Activated CD4-positive, CD25-positive, alpha-beta regulatory T cell treated with anti-CD3 and anti-CD28 coated beads, Interleukin-2, amount 50 U/mL, for 24 hours (primary cell): ENCODE measurements at places on chromosomes 3 and 15.

DNA sequence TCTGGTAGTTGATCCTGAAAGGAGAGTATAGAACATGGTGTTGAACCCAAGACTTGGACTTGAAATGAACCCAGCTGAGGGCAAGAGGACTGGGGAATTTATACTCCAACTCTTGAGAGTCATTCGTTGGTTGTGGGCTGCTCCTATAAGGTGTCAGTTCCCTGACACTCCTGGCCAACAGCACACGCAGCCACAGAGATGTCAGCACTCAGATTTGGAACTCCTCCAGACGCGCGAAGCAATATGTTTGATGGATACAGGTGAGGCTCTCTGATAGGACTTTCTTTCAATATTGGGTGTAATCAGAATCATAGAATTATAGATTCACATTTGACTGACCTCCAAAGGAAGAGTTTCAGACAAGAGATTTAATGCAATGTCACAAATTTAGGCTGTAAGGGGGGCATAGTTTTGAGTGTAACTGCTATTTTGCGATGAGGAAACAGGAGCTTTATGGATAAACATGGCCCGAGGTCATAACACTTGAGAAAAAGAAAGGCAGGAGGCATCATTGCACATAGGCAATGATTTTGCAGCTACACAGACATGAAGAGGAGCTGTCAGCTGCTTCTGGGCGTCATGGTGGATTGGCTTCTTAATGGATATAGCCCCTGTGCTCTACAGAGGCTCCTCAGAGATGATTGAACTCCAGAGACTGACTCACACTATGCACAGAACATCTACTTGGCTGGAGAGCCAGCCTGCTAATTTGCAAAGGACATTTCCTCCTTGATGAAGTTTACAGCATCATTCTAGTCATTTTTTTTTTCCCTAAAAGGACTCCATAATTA lies 569.2 kb upstream of the RGMA start:
- ATAC-seq: no peak

GRCh38 chr3:169505577-169506230 lies 157.8 kb downstream of the MECOM start:
- no peak for ATAC-seq

DNA sequence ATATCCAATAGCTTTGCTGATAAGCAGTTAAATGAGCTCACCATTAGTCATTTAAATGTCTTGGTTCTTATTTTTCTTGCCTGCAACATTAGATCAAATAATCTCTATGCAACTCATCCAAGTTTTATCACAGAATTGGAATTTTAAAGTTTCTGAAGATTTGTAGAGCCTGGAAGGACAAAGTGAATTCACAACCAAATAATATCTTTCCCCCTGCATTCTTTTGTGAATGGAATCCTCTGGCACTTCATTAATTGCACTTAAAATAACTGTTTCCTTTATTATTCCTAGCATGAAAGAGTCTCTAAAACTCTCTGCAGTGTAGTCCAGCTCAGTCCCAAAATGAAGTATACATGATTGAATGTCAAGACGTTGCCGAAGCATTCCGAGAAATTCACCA lies 345.6 kb upstream of the TGFBR2 start:
- ATAC-seq: no peak

DNA sequence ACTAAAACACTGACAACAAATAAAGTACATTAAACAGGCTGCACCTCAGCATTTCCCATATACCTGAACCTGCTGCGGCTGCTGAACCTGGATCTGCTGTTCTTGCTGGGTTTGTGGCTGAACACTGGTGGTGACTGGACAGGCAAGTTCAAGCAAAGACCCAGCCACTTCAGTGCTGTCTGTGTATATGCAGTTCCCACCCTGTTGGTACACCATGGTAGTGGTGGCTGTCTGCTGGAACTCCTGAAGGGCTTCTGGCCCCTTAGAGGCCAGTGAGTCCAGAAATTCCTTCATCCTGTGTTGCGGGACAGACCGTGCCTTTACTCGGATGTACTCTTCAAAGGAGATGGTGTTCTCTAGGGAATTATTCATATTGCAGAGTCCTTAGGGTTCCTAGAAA lies 17.2 kb downstream of the QRICH1 start:
- no peak for ATAC-seq

DNA sequence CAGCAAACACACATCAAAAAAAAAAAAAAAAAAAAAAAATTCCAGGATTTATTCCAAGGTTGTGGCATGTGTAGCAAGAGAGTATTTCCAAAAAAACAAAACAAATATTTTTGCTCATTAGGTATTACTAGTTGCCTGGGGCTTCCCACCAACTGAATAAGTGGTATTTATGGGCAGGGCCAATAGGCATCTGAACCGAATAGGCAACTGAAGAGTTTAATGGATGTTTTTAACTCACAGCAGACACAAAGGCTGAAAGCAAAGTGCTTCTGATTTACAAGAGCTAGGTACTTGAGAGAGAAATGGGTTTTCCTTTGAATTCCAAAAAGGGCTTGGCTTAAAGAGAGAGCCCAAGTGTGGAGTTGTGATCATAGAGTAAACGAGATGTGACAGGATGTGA lies 21.4 kb downstream of the EIF4E3 start:
- no peak for ATAC-seq

- no peak for ATAC-seq
Measured at GRCh38 chr3:45178183-45179023, 32.2 kb upstream of the CDCP1 start.

- ATAC-seq: no peak
Measured at GRCh38 chr3:94114666-94115065, 51.8 kb downstream of the NSUN3 start.

- no peak for ATAC-seq
Measured at GRCh38 chr3:64441861-64442260, 216.6 kb upstream of the PRICKLE2 start.

DNA sequence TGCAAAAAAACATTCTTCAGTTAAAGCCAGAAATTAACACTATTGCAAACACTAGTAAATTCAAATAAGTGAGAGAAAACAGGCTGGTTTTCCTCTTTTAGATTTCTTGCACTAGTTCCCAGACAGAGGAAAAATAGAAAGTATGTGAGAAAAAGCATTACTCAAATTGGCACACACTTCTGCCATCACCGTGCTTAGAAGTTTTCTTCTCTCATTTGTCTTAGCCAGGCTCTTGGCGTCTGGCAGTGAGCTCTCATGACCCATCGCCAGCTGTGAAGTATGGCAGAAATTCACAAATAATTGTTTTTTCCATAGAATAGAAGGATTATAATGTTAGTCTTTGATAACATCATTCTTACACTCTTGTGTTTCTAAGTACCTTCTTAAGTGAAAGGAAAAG lies 515.9 kb downstream of the GBE1 start:
- ATAC-seq: no peak

GRCh38 chr15:66894986-66895780 lies 170.2 kb upstream of the SMAD3 start:
- no peak for ATAC-seq

DNA sequence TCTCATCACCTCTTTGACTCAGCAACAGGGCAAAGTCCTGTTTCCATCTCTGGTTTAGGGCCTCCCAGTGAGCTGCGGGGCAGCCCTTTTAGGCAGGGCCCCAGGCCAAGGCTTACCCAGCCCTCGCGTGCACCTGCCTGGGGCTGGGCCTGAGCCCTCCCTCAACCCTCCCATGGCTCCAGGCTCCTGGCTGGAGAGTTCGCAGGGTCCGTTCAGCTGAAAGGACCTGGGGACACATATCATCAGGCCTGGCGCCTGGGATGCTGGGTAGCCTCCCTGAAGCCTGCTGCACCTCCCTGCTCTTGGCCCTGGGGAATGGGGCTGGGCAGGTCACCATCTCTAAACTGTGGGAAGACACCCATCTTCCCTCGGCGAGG lies 29.7 kb downstream of the HDAC11 start:
- no peak for ATAC-seq

GRCh38 chr15:22880068-22880980 lies 41.9 kb downstream of the NIPA2 start:
- no peak for ATAC-seq

- no peak for ATAC-seq
Measured at GRCh38 chr3:44442596-44443309, 34.7 kb downstream of the ZNF445 start.

GRCh38 chr3:124032311-124032880 lies 40.5 kb upstream of the ROPN1 start:
- no peak for ATAC-seq

GRCh38 chr3:138451595-138452162 lies 17.3 kb downstream of the ESYT3 start:
- ATAC-seq: no peak

GRCh38 chr3:14047027-14047426 lies 77.6 kb downstream of the CHCHD4 start:
- ATAC-seq: no peak

DNA sequence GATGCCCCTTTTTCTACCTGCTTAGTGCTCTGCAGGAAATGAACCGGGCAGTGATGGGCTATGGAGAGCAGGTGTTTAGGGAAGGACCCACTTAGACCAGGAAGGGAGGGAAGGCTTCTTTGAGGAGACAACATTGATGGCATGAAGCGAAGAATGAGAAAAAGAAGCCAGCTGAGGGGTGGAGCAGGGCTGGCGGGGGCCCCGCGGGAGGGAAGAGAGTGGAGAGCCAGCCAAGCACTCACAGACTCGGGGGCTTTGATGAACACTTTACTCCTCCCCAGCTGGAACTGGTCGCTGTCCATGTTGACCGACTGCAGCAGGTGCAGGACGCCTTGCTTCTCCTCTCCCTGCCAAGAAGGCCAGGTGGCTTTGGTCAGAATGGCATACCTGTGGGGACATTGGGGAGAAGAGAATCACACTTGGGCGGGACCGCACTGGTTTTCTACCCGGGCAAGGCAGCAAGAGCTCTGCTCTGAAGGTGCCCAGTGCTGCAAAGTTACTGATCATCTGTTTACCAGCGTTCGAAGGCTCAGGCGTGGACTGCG lies 28.4 kb upstream of the LDHAL6B start:
- ATAC-seq: no peak

- ATAC-seq: no peak
Measured at GRCh38 chr3:34361921-34362320, 563.5 kb downstream of the PDCD6IP start.

GRCh38 chr15:85759376-85759775 lies 35.3 kb downstream of the KLHL25 start:
- ATAC-seq: no peak

- ATAC-seq: no peak
Measured at GRCh38 chr3:23993556-23994243, 48.6 kb downstream of the NR1D2 start.

DNA sequence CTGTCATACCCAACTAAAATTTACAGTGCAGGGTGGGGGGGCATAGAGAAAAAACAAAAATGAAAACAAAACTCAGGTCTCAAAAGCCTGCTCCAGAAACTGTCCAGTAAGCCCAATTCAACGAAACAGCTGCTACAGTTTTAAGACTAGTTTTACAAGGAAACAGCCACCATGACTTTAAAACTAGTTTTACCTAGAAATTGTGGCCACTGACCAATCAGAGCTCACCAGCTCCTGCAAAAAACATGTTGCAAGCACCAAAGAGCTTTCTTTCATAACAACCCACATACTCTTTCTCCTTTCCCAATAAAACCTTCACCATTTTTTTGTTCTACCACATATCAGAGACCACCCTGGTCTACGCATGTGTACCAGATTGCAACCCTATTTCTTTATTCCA lies 7.3 kb upstream of the CFAP91 start:
- no peak for ATAC-seq

DNA sequence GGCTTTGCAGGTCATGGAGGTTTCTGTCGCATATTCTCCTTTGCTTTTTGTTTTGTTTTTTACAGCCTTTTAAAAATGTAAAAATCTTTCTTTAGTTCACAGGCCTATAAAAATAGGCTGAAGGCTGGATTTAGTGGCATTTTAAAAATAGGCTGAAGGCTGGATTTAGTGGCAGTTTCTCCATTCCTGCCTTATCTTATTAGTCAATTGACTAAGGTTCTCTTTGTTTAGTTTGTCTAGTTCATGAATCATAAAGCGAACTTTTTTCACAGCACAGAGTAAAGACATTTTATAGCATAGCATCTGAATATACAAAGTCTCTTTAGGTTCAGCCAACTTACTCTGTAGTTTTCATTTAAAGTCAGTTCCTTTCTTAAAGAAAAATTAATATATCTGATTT lies 31.4 kb downstream of the AP4E1 start:
- ATAC-seq: no peak

DNA sequence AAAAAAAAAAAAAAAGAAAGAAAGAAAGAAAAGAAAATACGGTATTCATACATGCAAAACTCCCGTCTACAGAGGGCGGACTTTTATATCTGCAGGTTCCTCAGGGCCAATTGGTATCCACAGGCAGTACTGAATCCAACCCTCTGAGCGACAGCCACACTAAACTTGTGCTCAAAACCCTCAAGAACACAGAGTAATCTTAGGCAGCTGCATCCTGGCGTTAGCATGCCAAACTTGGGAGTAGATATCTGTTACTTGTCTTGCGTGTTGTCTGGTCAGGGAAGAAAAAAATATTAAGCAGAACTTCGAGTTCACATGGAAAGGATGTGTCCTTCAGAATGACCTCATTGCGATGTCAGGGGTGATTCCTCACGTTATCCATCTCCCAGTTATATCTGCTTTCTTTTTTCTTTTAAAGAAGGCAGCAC lies 12.8 kb downstream of the SNAP23 start:
- no peak for ATAC-seq

- ATAC-seq: no peak
Measured at GRCh38 chr3:89025185-89025584, 82.2 kb upstream of the EPHA3 start.

GRCh38 chr15:40388941-40389823 lies 6.7 kb downstream of the KNSTRN start:
- no peak for ATAC-seq

DNA sequence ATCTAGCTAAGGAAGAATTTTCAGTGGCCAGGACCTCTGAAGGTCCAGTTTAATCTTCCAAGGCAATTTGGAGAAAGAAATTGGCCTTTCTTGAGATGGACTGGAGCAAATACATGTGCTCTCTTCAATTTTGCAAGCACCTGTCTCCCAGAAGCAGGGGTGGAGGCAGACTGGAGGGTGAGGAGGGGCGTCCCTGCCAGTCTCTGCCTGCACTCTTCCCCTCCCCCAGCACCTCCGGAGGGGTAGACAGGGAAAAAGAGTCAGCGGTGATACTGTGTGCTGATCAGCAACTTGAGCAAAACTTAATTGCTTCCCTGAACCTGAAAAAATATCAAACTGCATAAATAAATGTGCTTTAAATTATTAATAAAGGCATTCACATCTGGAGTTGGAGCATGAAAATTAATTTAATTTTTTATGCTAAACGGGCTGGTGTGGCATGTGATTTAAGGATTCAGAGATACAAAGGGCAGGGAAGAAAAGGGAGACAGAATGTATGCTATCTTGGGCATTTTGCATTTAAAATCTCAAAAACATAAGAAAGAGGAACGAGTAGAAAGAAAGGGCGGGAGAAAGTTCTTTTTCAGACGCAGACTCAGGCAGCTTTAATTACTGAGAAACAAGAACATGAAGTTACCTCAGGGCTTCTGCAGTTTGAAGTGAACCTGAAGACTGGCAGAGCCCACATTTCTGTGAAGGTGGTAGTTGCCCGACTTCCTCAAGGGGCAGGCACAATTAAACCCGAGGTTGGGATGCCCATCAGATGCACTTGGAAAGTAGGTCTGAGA lies 319.7 kb downstream of the UACA start:
- ATAC-seq: no peak

- ATAC-seq: no peak
Measured at GRCh38 chr3:49647741-49648140, 26.4 kb upstream of the APEH start.

GRCh38 chr3:108136561-108137459 lies 46.0 kb upstream of the CD47 start:
- ATAC-seq: no peak

- no peak for ATAC-seq
Measured at GRCh38 chr3:84567796-84568195, 391.0 kb upstream of the CADM2 start.

- ATAC-seq: no peak
Measured at GRCh38 chr3:10983219-10983916, 9.2 kb upstream of the SLC6A1 start.
